ENCODE measurements at places on chromosomes 1 and 21. TPM values are rescaled to one million over a fixed set of nuclear protein-coding genes. Genes with fewer than 3 reads are reported as not detected.

Gene TTLL7
- total RNA-seq = 4.8 TPM

Gene MAP3K21
- 22.9 TPM for total RNA-seq

Gene GPR37L1
- total RNA-seq = not detected

Gene AGT
- not detected for total RNA-seq

Gene SIK1
- total RNA-seq = 23.2 TPM

Gene FCAMR
- not detected for total RNA-seq

Gene TMEM82
- not detected for total RNA-seq

Gene CYP4A11
- not detected for total RNA-seq

Gene SYDE2
- 5.2 TPM for total RNA-seq

Gene INSRR
- total RNA-seq = 0.17 TPM

Data from NCI-H460 (cell line).